SK-N-SH (cell line): ENCODE measurements at places on chromosomes 2 and 18. TPM values are rescaled to one million over a fixed set of nuclear protein-coding genes. Genes with fewer than 3 reads are reported as not detected.

Gene RIT2
- 0.06 TPM in 1 of 2 replicates, not detected in the other for polyA plus RNA-seq

- DNase-seq, result no peak
These were observed 133.1 kb downstream of the NEDD4L start for GRCh38 chr18:58177004-58177717.

Gene C2orf80
- not detected in 2 replicates for polyA plus RNA-seq

DNA sequence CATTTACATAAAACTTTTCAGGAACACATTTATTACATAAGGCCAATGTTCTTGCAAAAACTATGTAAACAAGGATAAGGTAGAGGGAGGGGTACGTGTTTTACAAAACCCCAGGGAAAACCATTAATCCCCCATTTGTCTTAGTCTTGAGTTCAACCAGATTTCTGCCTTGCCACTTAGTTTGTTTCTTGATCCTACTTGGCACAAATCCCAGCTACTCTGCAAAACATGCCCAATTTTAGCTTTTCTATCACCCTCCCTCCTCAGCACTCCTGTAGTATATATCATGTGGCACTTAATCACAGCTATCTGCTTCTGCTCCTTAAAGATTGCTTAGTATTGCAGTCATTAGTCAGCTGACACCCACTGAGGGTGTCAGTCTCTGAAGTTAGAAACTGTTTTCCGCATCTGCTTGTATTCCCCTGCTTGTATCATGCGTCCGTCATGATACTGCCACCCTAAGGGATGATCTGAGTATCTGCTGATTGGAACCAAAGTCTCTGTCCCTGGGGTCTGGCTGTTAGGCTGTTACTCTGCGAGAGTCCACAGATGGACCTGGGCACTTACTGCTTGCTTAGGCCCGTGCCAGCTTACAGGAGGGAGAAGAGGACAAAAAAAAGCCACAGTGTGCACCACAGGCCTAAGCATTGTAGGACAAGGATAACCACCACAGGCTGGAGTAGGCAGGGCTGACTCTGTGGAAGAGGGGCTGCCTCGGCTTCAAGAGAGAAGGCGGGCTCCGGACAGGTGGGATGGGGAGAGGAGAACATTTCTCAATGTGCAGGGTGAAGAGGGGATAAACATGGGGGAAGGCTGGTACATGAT lies 82.2 kb downstream of the EPAS1 start:
- DNase-seq, result no peak

Gene CGREF1
- polyA plus RNA-seq, result 17.1 and 18.3 TPM in 2 replicates

DNA sequence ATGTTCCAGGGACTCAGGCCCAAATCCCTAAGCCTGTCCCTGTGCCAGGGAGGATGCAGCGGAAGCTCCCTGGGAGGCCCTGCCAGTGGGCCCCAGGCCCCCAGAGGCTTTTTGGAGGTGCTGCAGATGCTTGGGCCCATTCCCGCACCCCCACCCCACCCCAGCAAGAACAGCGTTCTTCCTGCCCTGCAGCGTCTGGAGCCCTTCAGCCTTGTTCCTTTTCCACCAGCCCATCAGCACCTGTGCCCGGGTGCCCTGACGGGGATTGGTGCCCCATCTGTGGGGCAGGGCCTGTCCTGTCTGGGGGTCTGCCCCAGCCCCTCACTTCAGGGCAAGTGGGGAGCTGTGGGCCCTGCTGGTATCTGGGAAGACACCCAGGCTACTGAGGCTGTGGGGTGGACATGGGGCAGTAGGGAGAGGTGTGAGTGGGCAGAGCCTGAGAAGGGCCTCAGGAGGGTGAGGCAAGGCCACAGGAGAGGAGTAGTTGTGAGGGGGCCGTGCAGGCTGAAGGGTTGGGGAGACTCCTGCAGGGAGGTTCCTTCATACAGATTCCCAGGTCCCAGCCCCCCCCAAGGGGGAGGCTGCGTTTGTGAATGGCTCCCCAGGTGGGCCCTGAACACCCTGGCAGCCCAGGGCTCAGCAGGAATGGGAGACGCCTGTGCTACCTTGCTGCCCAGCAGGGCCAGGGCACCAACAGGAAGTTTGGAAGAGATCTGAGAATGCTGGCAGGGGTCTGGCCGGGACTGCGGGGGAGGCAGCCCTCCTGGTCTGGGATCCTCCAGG lies 2.4 kb downstream of the RNPEPL1 start:
- peak; percentile 20 for DNase-seq

- no peak for DNase-seq
These were observed 4.2 kb upstream of the AFF3 start for GRCh38 chr2:100146657-100146960.

DNA sequence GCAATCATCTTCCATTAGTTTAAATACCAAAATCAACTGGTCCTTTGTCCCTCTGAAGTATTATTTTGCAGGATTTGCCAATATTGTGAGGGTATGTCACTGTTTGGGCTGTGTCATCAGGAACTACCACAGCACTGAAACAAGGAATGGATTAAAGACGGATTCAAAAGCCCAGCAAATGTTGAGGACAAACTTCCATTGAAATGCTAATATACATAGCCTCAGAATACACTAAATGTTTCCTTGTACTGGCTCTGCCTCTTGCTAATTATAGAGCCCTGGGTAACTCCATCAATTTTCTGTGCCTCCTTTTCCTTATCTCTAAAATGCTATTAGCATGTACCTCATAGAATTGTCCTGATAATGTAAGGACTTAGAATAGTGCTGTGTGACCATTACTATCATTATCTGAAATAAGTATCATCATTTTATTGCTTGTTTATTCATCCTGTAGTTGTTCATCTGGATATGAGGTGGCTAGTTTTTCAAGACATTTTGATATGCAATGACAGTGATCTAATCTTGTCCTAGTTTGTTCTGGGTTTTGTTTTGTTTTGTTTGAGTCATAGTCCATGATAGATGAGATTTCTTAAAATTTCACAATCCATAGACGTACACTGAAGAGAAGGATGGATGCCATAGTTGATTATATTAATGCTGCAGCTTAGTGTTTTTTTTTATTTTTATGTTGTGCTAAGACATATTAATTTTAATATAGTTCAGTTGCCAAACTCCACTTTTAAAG lies 333.4 kb upstream of the KCNH7 start:
- DNase-seq, result no peak

DNA sequence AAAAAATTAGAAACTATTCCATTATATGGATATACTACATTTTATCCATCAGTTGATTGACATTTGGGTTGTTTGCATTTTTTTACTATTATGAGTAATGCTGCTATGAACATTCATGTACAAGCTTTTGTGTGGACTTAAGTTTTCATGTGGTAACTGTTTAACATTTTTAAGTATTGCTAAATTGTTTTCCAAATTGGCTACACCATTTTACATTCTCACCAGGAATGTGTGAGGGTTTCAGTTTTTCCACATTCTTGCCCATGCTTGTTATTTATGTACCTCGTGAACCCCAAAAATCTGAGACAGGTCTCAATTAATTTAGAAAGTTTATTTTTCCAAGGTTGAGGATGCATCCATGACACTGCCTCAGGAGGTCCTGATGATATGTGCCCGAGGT lies 3.1 kb upstream of the TXNL4A start:
- no peak for DNase-seq

GRCh38 chr2:191059308-191059707 lies 45.3 kb upstream of the STAT1 start:
- DNase-seq, result no peak

GRCh38 chr2:12539776-12540562 lies 176.8 kb upstream of the TRIB2 start:
- no peak for DNase-seq

- no peak for DNase-seq
These were observed 1027.7 kb downstream of the TMEM182 start for GRCh38 chr2:103789381-103790095.

Gene MGAT4A
- polyA plus RNA-seq, result 0.05 and 0.07 TPM in 2 replicates

DNA sequence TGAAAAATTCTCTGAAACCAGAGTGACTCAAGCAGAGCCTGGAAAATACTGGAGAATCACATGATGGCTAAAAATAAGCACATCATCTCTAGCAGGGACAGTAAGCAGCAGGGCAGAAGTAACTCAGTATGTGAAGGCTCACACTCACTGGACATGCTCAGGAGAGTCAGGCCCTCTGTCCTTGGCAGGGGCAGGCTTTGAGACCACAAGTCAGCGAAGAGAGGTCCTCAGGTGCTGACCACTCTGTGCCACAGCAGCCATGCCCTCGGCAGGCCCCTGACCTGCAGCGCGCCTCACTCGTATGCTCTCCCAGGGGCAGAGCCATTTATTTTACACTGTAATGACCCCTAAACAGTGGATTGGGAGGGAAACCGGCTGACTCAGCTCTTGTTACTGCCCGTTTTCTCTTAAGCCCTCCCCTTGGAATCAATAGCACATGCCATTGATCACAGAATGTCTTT lies 76.8 kb downstream of the MAPRE2 start:
- no peak for DNase-seq

Gene BCL11A
- polyA plus RNA-seq, result 1.9 and 2.4 TPM in 2 replicates

DNA sequence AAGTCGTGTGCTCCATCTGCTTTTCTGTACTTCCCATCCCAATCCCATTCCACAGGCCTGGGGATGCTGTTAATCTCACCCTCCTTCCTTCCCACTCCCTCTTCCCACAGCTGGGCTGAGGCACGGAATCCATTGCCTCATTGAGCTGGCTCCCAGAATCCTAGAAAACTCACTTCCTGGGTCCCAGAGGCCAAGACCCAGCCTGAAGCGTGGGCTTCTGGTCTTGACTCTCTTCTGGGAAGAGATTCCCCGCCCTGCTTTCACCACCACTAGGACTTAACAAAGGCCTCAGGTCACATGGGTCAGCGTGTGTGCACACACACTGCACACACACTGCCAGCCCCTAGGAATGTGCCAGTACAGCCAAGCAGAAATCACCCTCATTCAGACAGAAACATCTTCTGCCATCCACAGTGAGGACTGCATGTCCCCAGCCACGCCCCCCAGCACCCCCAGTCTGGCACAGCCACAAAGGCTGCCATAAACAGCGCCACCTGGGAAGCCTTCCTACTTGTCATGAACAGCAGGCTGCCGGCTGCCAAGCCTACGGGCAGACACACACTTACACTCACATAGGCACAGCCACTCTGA lies 165.8 kb downstream of the TNS1 start:
- peak; percentile 58 for DNase-seq

GRCh38 chr2:144325086-144325485 lies 194.8 kb downstream of the ZEB2 start:
- no peak for DNase-seq

DNA sequence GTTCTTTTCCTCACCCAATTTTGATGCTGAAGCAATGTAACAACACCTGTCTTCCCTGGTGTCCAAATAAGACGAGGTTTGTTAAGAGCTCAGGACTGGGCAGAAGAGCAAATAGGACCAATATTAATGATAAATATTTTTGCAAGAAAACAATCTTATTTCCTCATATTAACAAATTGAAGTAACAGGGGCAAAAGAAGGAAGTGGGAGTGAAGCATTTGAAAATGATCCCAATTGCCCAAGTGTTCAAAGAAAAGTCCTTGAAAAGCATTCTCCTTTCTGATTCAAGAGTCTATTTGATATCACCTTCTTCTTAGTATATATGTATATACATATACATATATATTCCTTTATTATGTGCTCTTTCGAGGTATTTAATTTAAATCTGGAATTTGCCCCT lies 418.8 kb downstream of the ARHGAP15 start:
- no peak for DNase-seq

Gene ANO7
- polyA plus RNA-seq, result 0.68 and 0.81 TPM in 2 replicates

GRCh38 chr2:75465317-75465984 lies 95.3 kb downstream of the EVA1A start:
- DNase-seq, result peak; percentile 15

- no peak for DNase-seq
These were observed 73.5 kb downstream of the CCBE1 start for GRCh38 chr18:59623456-59624368.

Gene SPP2
- polyA plus RNA-seq, result 0.19 and 0.30 TPM in 2 replicates

DNA sequence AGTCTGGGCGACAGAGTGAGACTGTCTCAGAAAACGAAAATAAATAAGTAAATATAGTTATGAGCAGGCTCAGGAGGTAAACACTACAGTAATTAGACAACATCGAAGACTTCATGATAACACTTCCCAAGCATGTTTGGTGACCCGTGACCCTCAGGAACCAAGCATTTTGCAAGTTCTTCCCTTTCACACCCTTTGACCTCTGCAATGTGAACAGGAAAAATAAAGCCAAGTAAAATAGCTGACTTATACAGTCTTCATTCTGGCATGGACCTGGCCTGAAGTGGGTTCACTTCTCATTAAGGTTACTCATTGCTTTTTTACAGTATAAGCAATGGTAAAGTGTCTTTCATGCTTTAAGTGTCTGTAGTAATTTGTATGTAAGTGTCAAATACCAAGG lies 15.3 kb upstream of the TGIF1 start:
- no peak for DNase-seq

DNA sequence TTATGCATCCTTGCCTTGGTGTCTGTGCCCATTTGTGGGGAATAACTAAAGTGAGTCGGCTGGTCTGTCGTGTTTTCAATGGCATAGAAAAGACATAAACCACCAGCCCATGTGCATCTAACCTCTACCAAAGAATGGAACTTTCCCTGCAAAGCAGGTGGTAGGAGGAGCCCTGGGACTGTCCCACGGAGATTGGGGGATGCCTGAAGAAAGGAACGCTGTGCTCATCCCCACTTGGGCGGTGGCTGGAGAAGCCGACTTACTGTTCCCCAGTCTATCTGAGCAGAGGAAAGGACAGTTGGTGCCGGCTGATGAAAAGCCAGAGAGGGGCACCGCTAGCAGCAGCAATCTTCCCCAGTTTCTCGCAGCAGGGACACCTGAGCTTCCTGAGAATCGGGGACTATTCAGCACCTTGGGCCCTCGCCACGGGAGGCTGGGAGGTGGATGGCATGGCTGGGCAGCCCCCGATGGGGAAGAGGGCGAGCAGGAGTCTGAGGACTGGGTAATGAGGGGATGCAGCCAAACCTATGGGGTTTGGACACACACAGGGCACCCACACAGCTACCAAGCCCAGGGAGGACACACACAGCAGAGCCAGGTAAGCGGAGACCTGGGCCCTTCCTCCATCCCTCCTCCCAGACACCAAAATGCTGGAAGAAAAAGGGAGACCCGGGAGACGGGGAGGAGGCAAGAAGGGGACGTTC lies 53.7 kb upstream of the AGAP1 start:
- DNase-seq, result no peak

- no peak for DNase-seq
These were observed 64.4 kb downstream of the INPP5D start for GRCh38 chr2:233124421-233125080.

Gene COL4A3
- not detected in 2 replicates for polyA plus RNA-seq

GRCh38 chr2:24920098-24920808 lies at the start of gene ADCY3:
TSS of gene ADCY3 (minus strand) at chr2:24920237. CDS start at chr2:24918987, 1,250 bp downstream.
- DNase-seq, result peak; percentile 90

DNA sequence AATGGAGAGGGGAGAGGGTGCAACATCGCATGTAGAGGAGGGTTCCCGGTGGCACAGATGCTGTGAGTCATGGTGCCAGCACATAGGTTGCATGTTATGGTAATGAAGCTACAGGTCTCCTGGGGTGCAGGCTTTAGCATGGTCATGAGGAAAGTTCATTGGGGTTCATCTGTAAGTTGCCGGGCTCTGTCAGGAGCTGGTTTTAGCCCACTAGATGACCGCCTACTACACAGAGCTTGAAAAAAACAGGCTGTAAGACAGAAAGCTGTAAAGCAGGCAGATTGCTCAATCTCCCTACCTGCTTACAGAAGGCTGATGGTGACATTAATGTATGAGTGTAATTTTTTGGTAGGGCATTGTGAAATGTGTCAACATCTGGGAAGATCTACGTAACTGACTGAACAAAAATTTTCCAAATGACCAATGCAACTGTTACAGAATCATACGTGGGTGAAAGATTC lies 23.9 kb downstream of the DYSF start:
- DNase-seq, result no peak

Gene GBX2
- 0.03 and 0.16 TPM in 2 replicates for polyA plus RNA-seq

- no peak for DNase-seq
These were observed 3.2 kb downstream of the CD226 start for GRCh38 chr18:69944436-69944835.

- no peak for DNase-seq
These were observed 343.8 kb upstream of the EPHA4 start for GRCh38 chr2:221915926-221916325.

- no peak for DNase-seq
These were observed 1.4 kb downstream of the RPRD1A start for GRCh38 chr18:36066001-36066400.
